A673 (cell line): ENCODE measurements at places on chromosomes 2 and 18.

GRCh38 chr18:79616651-79617510 is 62.7 kb upstream of the CTDP1 start:
- peak; percentile 30 for DNase-seq

DNA sequence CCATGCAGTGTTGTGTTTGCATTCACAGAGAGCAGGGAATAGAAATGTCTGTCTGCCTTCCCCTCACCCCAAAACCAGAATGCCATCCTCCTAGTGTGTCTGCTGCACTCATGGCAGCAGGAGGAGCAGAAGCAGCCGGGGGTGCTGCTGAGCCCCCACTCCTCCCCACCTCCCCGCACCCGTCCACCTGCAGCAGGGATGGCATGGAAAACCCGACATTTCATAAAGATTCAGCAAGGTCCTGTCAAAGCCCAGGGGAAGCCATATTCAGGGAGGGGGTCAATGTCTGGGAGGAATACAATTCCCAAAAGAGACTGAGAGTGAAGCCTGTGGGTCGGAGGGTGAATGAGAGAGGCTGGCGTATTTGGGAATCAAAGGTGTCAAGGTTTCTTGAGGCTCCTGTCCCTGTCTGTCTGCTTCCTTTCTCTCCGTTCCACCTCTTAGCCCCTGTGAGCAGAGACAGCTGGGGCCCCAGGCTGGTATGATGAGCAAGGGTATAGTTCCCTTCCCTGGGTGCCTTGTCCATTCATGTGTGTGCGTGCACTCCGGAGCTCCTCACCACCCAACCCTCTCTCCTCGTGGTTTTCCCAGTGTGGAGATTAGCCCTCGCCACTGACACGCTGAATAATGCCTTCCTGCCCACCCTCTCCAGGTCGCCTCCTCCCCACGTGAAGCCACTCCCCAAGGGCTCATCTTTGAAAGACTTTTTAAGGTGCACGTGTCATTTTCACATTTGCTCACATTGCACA is 133.5 kb upstream of the ZNF236 start:
- no peak for DNase-seq

DNA sequence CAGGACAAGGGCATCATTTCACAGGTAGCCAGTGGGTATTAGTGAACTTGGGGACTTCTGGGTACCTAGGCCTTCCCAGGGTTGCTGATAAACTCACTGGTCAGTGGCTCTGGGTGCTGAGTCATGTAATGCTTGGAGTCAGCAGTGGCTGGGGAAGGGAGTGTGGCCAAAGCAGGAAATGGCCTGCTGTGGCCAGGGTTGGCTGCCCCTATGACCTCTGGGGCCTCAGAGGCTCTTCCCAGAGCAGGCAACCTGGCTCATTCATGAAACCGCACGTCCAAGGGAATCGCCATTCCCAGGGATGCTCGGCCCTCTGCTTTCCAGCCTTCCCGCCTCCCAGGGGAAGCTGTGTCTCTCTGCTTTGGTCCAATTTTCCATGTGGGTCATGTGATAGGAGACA is 294.9 kb downstream of the DYSF start:
- no peak for DNase-seq

DNA sequence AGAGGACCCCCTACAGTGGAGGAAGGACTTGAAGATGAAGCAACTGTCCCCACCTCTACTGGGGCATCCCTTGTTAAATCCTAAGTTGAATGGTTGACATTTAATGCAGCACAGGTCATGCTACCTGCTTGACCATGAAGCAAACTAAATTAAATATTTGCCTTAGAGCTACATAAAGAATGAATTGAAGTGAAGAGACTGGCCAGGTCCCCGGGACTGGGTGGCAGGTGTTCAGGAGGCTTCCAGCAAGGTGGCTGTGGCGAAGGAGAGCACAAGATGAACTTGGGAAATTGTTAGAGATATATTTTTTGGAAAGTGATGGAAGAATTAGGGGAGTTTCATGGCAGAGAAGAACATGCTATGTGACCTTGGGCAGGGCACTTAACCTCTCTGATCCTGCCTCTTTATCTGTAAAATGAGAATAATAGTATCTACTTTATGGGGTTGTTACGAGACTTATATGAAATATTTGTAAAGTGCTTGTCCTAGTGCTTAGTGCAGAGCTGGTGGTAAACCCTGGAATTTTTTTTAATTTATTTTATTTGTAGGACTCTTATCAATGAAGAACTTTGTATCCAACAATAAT is 37.3 kb downstream of the EFR3B start:
- DNase-seq: no peak

- DNase-seq: no peak
Observed at GRCh38 chr18:35553300-35553699, 28.2 kb upstream of the GALNT1 start.

DNA sequence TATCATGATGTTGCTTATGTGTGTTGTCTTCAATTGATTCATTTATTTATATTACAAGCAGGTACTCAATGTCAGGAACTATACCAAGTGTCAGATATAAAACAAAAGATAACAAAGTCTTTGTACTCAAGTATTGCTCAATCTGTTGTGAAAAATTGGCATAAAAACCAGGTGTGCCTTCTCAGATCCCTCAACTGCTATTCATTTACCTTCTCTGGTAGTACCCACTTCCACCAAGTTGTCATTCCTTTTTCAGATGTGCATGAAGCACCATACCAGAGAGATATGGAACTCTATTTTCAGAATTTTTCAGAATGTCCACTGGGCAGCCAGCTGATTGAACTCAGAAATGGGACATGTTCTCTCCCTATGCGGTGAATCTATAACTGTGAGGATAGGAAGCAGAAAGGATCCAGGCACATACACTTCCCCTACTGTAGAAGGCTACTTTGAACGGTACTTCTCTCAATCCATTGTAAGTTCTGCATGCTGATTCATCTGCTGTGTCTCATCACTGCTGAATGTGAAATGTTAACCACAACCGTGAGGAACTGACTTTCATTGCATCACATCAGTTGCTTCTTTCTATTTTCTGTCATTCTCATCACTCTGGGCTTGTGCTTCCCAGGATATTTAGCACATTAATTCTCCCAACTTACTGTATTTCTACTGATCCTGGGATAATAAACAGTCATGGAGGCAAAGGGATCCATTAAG is 1621.3 kb downstream of the SUCLG1 start:
- no peak for DNase-seq

- peak; percentile 30 for DNase-seq
Observed at GRCh38 chr2:19536136-19536535, 177.7 kb upstream of the OSR1 start.
